ENCODE measurements at places on chromosomes 12 and 14.

DNA sequence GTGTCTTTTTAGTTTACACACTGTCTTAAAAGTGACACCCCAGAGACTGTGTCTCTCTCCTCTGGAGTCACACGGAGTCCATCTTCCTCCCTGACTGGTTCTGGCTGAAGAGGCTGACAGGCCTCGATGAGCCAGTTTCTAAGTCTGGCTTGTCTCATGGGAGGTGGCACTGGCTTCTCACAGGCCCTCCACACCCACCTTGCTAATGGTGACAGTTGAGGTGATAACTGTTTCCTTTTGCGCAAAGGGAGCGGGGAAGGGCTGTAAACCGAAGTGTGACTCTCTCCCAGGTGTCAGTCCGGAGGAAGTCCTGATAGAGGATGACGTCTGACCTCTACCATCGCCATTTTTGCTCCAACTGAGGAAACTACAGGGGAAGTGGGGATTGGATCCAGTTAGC lies 30.2 kb downstream of the KCTD10 start:
- DNase-seq = no peak

DNA sequence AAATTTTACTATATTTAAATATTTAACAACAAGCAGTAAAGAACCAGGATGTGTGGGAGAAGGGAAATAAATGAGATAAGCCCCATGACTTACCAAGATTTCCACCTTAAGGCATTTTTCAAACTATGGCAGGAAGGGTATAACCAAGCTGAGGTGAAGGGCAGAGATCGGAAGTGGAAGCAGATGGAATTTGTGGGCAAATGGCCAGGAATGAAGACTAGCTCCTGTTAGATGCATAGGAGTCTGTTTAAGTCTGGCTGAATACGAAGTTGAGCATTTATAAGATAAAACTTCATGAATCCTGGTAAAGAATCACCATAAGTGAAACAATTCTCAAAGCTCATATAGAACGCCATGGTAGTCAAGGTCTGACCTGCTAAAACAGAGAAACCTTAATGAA lies 163.5 kb downstream of the DIO2 start:
- no peak for DNase-seq

DNA sequence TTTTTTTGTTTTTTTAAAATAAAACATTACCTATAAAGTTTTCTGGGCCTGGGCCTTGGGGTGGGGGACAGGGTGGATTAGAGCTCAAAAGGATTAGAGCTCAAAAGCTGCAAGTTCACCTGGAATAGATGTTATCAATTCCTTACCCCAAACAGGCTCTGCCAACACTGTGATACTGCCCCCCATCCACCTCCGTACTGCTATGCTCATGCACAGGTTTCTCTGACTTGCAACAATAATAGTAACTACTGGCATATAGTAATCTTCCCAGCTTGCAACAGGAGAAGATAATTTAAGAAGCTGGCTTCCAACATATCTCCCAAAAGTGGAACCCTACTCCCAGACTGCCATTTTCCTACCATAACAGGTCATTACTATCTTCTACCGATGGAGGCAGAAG lies 51.3 kb upstream of the SLCO1C1 start:
- no peak for DNase-seq

DNA sequence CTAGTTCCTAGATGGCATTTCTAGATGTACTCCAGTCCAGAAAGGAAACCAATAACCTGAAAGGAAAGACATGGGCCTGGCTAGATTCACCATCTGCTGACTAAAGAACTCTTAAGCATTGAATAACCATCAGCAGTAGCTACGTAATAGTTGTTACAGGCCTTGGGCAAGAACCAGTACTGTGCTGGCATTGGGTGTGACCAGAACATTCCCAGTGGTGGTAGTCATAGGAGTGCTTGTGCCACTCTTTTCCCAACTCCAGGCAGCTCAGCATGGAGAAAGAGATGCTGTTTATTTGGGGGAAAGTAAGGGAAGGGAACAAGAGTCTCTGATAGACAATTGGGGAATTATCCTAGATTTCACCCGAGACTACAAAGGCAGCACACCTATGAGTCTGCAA lies 333.3 kb downstream of the SLC16A7 start:
- DNase-seq = no peak

GRCh38 chr12:132494294-132495164 lies 4.6 kb downstream of the FBRSL1 start:
- DNase-seq = no peak

- peak; percentile 91 for DNase-seq
Measured at GRCh38 chr12:122860040-122860853, 25.0 kb downstream of the HIP1R start.

DNA sequence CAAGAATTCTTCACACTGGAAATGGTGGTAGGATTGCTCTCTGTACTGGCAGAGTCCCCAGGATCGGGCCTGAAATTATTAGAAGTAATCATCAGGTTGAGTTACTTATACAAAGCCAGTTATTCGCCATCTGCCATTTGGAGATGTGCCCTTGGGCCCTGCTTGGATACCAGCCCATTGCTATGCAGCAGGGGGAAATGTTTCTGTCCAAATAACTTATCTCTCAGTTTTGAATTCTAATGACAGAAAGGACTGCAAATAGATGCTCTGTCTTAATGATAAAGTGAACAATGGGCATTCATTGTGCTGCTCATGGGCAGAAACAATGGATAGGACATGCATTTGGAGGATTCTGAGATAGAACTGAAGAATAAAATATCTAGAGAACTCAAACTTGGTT lies 139.1 kb upstream of the PELI2 start:
- DNase-seq = no peak

GRCh38 chr12:46858368-46858767 lies 32.6 kb upstream of the SLC38A4 start:
- no peak for DNase-seq

GRCh38 chr14:22979748-22980392 lies 2.5 kb downstream of the AJUBA start:
- no peak for DNase-seq

- no peak for DNase-seq
Measured at GRCh38 chr12:9740106-9740750, 7.3 kb upstream of the CLECL1 start.

- no peak for DNase-seq
Measured at GRCh38 chr14:101109981-101110728, 206.6 kb upstream of the RTL1 start.

DNA sequence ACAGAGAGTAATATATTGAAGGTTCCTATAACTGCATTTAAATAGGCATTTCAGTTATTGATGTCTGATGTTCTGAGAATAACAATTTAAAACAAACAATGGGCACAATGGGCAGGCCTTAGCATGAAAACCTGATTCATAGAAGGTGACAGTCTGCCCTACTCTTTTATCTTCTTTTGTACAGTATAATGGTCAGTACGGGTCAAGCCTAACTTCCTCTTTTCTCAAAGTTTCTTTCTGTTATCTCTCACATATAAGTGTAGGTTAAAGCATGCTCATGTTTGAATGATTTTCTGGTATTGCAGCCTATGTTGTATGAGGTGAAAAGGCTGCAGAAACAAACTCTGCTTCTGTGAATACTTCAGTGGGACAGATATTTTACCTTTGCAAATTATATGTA lies 14.2 kb downstream of the FKBP3 start:
- DNase-seq = no peak

DNA sequence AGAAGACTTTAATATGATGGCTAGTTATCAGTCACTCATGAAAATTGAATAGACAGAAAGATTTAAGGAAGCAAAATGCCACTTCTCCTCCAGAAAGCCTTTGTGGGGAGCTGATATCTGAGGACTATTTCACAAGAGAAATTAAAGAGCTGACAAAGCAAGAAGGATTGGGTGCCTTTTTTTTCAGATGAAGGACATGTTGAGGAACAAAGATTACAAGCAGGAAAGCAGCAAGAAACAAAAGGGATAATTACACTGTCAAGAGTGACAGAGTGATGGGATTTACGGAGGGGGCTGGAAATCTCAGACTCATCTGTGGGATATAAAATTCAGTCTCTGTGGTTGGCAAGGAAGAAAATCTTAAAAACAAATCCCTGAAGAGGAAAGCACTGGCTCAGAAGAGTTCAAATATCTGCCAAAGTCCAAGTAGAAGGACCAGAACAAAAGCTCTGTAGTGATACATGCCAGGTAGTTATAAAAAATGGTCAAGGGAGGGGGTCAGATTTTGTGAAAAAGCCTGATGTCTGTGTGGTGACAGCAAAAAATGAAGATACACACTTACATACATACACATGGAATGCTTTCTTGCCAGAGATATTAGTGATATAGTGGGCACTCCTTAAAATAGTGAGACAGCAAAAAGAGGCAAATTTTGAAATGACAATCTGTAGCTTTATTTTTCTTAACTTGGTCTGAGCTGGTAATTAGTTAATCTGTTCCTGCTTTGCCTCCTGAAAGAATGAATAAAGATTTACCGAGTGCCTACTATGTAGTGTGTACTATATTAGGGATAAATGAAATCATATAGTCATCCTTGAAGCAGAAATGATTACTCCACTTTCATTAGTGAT lies 62.9 kb downstream of the EPS8 start:
- peak; percentile 37 for DNase-seq

Measured in erythroblast (primary cell).